ENCODE measurements at places on chromosomes 11 and 22. TPM values are rescaled to one million over a fixed set of nuclear protein-coding genes. Genes with fewer than 3 reads are reported as not detected.
A peak's percentile ranks its signal among the peaks of the same experiment; 100 is the strongest.

- no peak overlapping the region for H3K27ac ChIP-seq
- DNase-seq: no peak
- H3K36me3 ChIP-seq: peaks cover 2% of the 10 kb centered on the region
- peaks cover 10% of the 10 kb centered on the region for H3K4me1 ChIP-seq
- no peak overlapping the region for H3K4me3 ChIP-seq
These were observed 18.6 kb downstream of the FXYD6 start for GRCh38 chr11:117857734-117858414.

DNA sequence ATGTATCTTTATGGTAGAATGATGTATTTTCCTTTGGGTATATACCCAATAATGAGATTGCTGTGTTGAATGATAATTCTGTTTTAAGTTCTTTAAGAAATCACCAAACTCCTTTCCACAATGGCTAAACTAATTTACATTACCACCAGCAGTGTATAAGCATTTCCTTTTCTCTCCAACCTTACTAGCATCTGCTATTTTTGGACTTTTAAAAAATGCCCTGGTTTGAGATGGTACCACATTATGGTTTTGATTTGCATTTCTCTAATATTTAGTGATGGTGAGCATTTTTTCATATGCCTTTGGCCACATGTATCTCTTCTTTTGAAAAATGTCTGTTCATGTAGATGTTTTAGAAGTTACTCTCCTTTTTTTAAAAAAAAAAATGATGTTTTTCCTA, 142.0 kb downstream of the METTL15 start:
- no peak overlapping the region for H3K27ac ChIP-seq
- no peak overlapping the region for H3K4me3 ChIP-seq
- no peak for DNase-seq
- no peaks in the 10 kb centered on the region for H3K4me1 ChIP-seq

The DTX4 gene
- 0.48 TPM for total RNA-seq

The KDM4E gene
- not detected for total RNA-seq

- H3K36me3 ChIP-seq: peaks cover 23% of the 10 kb centered on the region
- no peaks in the 10 kb centered on the region for H3K27me3 ChIP-seq
- H3K27ac ChIP-seq: peak overlapping the region; percentile 73
- no peak overlapping the region for H3K4me3 ChIP-seq
- DNase-seq: peak; percentile 42
These were observed 10.9 kb downstream of the SMCO4 start for GRCh38 chr11:93532281-93532789.

The OR51B2 gene
- not detected for total RNA-seq

DNA sequence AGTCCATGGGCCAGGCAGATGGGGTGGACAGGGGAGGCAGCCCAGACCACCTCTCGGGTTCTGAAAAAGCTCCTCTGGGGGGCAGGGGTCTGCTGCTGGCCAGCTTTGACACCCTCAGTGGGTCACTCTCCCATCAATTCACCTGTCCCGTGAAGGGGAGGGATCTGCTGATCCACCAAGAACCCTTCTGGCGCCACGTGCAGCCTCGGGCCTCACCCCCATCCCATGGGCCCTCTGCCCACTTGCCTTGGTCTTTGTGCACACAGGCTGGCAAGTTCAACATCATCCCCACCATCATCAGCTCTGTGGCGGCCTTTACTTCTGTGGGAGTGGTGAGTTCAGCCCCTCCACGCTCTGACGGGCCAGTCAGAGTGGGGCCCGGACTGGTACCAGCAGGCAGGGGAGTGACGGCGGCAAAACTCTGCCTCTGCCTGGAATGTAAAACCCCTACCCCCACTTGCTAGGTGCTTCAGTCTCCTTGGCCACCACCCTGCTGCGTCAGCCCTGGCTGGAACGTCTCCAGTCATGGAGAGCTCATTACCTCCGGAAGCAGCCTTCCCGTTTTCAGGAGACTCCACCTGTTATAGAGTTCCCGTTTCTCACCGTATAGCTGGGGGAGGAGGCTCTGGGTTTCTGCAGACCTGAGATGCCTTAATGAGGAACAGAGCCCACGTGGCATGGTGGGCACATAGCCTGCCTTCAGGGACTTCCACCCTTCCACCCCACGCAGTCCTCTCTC, 12.7 kb downstream of the PRG3 start:
- no peak overlapping the region for H3K4me3 ChIP-seq
- H3K4me1 ChIP-seq: no peaks in the 10 kb centered on the region
- DNase-seq: no peak
- no peak overlapping the region for H3K27ac ChIP-seq
- no peaks in the 10 kb centered on the region for H3K36me3 ChIP-seq
- H3K27me3 ChIP-seq: peaks cover 6% of the 10 kb centered on the region

Data from activated CD4-positive, alpha-beta memory T cell treated with anti-CD3 and anti-CD28 coated beads, Interleukin-2, amount 10 ng/mL, durations not matched to agents 7 days and 5 days (primary cell).